ENCODE measurements at places on chromosomes 1 and 21. TPM values are rescaled to one million over a fixed set of nuclear protein-coding genes. Genes with fewer than 3 reads are reported as not detected.

Gene CASQ1
- 827 TPM for total RNA-seq

Gene GBP7
- 0.04 TPM for total RNA-seq

Gene C2CD2
- total RNA-seq, result 8.3 TPM

Gene HMGCL
- 33.7 TPM for total RNA-seq

Gene NBPF6
- not detected for total RNA-seq

Gene CRABP2
- total RNA-seq, result 268 TPM

Gene ABCG1
- total RNA-seq, result 8.6 TPM

Gene GUK1
- 170 TPM for total RNA-seq

Gene C1orf50
- total RNA-seq, result 5.2 TPM

Gene AMPD1
- total RNA-seq, result 49.3 TPM

Gene FAM131C
- 0.09 TPM for total RNA-seq

Gene FAM151A
- not detected for total RNA-seq

Gene HNRNPR
- 99.8 TPM for total RNA-seq

Gene TRIM67
- 0.04 TPM for total RNA-seq

Gene IRF6
- total RNA-seq, result 0.49 TPM

Gene PTCH2
- total RNA-seq, result 2.7 TPM

Gene KRTAP19-3
- not detected for total RNA-seq

Gene LAMC1
- total RNA-seq, result 203 TPM

Gene TMEM61
- 0.04 TPM for total RNA-seq

Gene IKBKE
- 3.4 TPM for total RNA-seq

Gene GPR37L1
- total RNA-seq, result 0.04 TPM

Measured in muscle of leg (tissue), 16 donors.